Stimulated activated naive CD8-positive, alpha-beta T cell treated with anti-CD3 and anti-CD28 coated beads, Interleukin-15, Interleukin-2, amounts not matched to agents 100 U/mL and 50 U/mL, for 24 hours (primary cell): ENCODE measurements at places on chromosomes 11 and 22.

- no peak for DNase-seq
Measured at GRCh38 chr22:50525858-50526107, 385 bp upstream of the SCO2 start.

DNA sequence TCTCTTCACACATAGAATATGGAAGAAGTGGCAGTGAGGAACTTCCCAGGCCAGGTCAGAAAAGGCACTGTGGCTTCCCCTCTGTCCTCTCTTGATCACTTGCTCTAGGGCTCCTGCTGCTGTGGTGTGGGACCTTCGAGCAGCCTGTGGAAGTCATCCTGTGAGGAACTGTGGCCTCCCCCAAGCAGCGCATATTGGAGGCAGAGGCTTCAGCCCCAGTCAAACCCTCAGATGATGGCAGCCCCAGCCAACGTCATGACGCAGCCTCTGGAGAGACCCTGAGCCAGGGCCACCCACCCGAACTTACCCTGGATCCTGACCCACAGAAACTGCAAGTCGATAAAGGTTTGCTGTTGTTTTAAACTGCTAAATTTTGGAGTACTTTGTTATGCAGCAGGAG lies 444.9 kb downstream of the TBC1D22A start:
- DNase-seq: no peak

- DNase-seq: peak; percentile 52
Measured at GRCh38 chr11:1706634-1707400, 9.8 kb downstream of the KRTAP5-6 start.

- DNase-seq: peak; percentile 39
Measured at GRCh38 chr11:64744544-64745188, 724 bp upstream of the RASGRP2 start.

GRCh38 chr11:18676803-18677202 lies 21.8 kb upstream of the TMEM86A start:
- no peak for DNase-seq

- no peak for DNase-seq
Measured at GRCh38 chr22:48486134-48486532, 1341.5 kb downstream of the BRD1 start.

- DNase-seq: no peak
Measured at GRCh38 chr11:68524681-68525080, 64.1 kb downstream of the PPP6R3 start.

- DNase-seq: no peak
Measured at GRCh38 chr22:29172216-29172615, 33.5 kb upstream of the EMID1 start.

DNA sequence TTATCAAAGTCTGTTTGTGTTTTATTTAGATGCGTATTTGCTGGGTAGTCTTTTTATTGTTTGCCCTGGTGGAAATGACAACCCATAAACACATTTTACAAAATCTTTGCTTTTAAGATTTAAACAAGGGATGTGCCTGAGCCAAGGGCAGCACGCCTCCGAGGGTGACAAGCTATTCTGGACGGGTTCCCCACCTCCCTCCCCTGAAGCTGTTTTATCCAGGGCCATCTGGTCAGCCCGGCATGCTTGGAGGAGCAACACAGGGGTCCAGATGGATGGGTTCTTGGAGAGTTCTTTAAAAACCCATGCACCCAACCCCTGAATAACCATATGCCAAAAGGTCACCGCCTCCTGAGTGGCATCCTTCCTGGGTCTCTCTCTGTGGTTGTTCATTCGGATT lies 408.9 kb downstream of the OPCML start:
- DNase-seq: no peak

DNA sequence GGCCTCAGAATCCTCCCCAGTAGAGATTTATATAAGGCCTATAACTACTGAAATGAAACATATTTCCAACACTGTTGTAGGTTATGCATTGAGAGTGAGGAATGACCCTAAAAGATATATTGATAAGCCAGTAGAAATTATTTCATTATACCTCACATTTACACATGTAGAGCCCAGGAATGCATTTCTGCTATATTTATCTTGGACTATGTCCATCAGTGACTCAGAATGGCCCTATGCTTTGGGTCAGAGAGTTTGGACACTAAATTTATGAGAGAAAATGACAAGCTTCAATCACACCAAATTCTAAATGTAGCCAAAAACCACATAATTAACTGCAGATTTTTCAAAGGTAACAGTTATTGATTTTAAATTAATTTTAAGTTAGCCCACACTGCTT lies 761.9 kb downstream of the DLG2 start:
- no peak for DNase-seq

DNA sequence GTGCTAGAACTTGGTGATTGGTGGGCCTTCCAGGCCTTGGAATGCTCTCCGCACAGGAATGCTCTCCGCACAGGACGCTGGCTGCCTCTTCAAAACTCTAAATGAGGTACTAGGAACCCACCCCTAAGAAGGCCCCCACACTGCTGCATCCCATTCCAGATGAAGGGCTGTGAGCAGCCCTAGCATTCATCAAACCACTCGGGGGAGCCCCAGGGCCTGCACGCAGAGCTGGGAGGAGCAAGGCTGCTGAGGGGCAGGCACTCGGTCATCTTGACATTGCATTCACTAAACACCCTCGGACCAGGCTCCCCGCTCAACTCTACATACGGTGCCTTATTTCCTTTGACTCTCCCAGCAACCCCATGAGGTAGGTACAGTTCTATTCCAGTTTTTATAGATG lies 49.2 kb upstream of the EMID1 start:
- DNase-seq: no peak

DNA sequence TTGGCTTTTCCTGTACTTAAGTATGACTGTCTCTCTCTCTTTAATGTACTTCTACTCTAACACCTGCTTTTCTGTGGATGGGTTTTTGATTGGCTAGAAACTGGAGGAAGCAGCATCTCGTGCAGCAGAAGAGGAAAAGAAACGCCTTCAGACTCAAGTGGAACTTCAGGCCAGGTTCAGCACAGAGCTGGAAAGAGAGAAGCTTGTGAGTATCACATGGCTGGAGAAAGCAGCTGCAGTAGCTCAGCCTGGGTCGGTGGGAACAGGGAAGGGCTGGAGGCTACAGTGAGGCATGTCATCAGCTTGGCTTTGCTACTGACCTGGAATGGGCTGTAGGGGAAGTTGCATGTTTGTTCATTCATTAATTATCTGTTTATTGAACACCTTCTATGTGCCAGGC lies 74.2 kb downstream of the SWAP70 start:
- DNase-seq: no peak

- no peak for DNase-seq
Measured at GRCh38 chr11:83663446-83663845, 377.3 kb upstream of the CCDC90B start.

DNA sequence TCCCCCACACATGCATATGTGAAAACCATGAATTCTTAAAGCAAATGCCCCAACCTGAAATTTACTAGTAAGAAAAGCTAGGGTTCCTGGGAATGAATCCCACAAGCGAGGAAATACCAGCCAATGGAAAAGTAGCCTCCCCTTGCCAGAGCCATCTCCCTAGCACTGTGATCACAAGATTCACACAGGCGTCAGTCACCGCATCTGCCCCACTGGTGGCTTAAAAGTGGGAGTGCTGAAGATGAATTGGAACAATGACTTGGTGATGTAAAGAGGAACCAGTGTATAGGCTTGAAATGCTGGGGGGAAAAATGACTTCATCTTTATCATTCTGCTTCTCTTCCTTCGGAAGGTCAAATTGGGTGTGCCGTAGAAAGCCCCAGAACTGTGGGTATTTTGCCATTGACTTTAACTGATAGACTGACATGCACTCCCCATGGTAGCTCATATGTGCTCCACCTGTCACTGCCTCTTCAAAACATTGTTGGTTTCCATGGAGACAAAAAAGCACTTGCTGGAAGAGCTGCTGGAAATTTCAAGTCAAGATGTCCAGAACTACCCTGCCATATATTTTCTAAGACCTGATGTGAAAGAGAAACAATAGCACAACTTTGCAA lies 19.2 kb upstream of the ASPHD2 start:
- no peak for DNase-seq

DNA sequence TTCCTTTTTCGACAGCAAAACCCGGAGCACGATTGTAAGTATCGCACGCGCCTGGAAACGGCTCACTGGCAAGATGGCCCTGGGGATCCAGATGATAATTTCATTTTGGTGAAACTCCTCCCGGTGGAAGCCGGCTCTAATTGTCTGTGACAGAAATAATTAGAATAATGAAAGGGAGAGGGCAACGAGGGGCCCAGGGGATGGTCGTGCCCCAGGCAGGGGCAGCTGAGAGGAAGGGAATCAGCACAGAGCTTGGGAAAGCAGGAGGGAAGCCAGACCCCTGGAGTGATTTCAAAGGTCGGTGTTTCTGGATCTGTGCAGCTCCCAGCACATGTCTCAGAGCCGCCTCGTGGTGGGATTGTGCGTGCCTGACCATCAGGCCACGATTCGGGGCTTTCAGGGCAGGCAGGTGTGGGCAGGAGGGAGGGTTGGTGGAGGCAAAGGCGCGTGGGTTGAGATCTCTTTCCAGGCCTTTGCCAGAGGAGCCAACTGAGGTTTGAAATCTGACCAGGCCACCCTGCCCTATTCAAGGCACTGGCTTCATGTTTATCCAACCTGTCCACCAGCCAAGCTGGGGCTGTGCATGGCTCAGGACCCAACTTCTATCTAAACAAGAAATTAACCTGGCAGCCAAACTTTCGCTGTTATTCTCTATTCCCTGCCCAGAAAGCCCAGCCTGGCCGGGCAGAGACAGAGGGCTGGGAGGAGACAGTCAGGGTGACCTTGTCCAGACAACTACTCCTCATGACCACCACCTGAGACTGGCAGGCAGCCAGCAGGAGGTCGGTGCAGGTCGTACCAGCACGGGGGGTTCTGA lies 27.8 kb downstream of the ANO1 start:
- DNase-seq: no peak

DNA sequence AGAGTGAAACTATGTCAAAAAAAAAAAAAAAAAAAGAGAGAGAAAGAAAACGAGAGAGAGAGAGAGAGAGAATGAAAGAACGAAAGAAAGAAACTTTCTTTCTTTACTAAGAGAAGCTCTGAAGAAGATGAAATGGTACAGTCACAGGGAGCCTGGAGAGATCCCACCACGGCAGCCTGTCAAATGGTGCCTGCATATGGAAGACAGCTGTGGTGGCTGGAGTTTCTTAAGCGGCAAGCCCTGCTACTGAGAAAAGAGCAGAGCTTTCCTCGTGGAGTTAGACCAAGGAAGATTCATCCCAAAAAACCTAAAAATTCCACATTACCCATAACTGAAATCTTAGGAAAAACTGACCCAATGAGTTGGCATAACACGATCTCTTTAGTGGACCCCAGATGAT lies 66.7 kb downstream of the MICAL3 start:
- DNase-seq: no peak

- DNase-seq: peak; percentile 57
Measured at GRCh38 chr11:13668957-13669521, 571 bp downstream of the FAR1 start.

DNA sequence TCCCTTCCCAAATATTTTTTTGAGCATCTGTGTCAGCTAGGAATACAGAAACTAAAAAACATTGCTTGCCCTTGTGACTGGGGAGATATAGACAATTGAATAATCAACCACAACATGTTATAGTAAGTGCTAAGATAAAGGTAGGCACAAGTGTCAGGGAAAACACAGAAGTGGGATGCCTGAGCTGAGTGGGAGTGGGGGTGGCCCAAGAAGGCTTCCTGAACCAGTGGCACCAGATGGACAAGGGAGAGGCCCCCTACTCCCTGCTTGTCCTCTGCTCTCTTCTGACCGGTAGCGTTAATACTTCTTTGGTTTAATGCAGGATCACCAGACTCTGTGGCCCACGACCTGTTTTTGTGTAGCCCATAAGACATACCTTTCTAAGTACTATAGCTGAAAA lies 48.8 kb downstream of the PACS1 start:
- DNase-seq: no peak

DNA sequence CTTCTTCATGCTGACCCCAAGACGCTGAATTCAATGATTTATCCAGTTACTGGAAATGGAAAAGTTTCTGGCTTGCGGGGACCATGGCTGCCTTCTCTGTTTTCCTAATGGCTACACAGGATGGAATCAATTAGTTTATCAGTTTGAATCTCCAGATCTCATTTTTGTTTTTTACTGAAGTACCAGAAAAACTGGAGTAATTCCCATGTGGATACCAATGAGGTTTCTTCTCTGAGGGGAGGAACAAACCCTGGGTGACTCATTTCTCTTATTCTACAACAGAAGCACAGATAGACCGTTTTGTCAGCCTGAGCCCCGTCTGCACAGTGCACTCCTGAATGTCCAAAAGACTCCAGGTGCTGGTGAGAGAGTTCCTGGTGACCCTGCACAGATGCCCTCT lies 3.4 kb downstream of the ZNF195 start:
- no peak for DNase-seq

GRCh38 chr11:17751558-17751957 lies 17.0 kb downstream of the KCNC1 start:
- no peak for DNase-seq

- DNase-seq: no peak
Measured at GRCh38 chr11:112481893-112482292, 221.2 kb upstream of the PLET1 start.

DNA sequence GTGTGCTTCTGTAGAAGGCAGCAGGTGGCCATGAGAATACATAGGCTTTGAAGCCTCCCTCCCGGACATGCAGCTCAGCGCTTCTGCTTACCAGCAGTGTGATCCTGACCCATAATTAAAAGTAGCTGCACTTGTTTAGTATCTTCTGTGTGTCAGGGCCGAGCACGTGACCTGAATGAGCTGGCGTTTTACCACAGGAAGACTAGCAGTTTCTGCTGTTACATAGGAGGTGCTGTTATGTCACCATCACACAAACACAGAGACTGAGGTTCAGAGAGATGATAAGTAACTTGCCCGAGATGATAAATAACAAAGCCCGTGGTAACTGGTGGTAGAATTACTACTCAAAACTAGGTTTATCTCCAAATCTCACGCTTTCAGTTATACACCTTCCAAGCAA lies 329.5 kb downstream of the OPCML start:
- DNase-seq: no peak

- peak; percentile 55 for DNase-seq
Measured at GRCh38 chr11:43282607-43283440, 29.0 kb upstream of the API5 start.

- no peak for DNase-seq
Measured at GRCh38 chr11:116875194-116875593, 37.8 kb upstream of the APOA1 start.

GRCh38 chr11:47399860-47400767 lies 8.3 kb upstream of the SLC39A13 start:
- no peak for DNase-seq

GRCh38 chr11:34632105-34632791 lies 11.4 kb downstream of the EHF start:
- no peak for DNase-seq

DNA sequence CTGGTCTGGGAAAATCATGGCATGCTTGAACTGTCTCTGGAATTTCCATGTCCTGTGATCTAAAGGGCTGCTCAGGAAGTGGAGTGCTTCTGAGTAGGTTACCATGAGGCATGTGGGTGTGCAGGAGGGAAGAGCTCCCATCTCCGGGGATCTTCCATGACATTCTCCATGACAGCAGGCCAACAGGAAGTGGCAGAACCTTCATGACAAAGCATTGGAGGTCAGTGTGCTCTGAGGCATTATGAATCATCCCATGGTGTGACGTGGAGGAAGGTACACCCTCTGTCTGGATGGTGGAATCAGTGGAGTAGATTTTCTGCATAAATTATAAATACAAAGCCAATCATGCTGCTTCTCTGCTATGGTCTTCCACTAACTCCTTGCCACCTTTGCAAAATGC lies 139.6 kb upstream of the E2F8 start:
- DNase-seq: no peak
